GM04504 (cell line): ENCODE measurements at places on chromosomes 2 and 18.

DNA sequence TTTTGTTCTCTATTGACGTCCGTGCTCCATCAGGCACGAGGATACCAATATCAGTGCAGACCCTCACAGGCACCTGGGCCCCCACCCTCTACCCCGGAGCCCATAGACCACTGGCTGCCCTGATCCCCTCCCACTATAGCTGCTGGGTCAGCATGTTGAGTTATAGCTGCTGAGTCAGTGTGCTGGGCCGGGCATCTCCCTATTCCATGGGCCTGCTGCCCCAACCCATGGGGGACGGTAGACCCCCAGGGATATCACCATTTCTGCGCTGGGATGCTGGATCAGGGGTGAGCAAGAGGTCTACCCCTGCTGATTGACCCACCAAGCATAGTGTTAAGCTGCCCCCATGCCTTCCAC is 100.1 kb upstream of the ST3GAL5 start:
- DNase-seq = no peak

DNA sequence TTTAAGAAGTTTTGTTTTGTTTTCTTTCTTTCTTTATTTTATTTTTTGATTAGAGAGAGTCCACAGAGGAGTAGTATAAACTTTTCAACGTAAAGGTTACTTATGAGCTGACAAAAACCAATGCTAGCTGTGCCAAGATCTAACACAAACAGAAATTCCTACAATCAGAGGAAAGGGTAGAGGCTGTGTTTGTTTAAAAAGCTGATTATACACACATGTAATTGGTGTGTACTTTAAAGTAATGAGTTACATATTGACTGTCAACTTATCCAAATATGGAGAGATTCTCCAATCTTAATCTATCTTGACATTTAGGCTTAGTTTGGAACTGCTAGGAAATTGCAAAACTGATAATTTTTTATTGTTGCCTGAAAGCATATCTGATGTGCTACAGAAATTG is 63.7 kb upstream of the FAM110C start:
- no peak for DNase-seq

GRCh38 chr2:216015722-216016464 is 2.5 kb upstream of the MREG start:
- no peak for DNase-seq

DNA sequence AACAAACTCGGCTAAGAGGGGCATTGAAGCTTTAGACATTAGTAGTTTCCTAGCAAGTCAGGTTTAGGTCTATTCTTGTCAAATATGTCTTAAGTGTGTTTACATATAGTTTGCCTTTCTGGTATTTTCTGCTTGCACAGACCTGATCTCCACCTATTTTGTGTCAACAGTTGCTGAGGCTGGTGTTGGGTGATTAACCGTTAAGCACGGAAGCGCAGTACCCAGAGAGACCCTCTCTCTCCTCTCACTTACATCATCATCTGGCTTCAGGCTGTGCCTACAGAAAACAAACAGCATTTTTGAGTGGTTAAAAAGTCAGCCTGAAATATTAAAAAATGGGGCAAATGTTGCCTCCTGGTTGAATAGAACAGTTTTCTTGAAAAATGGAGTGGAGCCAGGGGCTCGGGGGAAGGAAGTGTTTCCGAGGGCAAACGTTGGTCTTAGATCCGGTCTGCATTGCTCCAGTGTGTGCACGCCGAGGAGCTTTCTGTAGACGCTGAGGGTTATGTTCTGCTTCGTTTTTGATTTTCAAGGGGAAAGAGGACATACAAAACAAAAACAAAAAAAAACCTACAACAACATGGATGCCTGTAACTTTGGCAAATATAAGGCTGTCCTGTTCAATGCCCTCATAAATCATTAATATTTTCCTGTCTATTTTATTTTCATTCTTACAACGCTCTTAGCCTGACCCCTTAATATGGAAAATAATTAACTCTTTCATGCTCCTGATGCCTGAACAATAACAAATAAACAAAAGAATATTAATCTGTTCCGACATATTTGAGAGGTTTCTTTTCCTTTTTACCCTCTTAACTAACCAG is 120.8 kb downstream of the MEIS1 start:
- no peak for DNase-seq

DNA sequence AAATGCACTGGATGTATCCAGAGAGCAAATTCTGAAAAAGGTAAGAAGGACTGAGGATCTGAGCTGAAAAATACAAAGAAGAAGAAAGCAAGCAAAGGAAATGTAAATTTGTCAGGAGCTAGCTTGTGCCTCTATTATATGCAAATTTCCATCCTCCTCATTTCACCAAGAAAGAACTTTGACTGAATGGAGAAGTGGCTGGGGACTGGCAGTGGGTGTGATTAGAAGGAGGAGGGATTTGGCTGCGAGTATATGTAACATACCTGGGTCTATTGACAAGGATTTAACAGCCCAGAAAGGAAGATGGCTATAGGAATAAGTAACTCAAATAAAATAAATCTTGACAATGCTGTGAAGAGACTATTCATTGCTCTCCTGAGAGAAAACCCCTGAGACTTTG is 19.4 kb upstream of the RIT2 start:
- DNase-seq = no peak

GRCh38 chr2:30663806-30664205 is 143.4 kb downstream of the CAPN13 start:
- DNase-seq = no peak

GRCh38 chr2:156189584-156189983 is 142.9 kb downstream of the NR4A2 start:
- no peak for DNase-seq

DNA sequence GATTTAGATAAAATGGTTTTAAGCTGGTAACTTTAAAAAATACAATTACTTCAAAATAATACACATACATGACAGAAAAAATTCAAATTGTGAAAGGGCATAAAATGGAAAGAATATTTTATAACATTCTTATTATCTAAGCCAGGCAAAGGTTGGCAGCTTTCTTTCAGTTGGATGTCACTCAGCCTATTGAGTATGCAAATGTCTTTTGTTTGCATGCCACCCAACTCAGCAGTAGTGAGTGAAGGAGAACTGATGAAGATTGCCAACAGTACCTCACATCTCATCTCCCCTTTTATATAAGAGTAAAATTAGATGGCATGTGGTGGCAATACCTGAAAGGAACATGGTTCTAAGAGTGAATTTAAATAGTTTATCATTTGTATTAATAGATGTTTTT is 24.8 kb downstream of the BMPR2 start:
- no peak for DNase-seq

DNA sequence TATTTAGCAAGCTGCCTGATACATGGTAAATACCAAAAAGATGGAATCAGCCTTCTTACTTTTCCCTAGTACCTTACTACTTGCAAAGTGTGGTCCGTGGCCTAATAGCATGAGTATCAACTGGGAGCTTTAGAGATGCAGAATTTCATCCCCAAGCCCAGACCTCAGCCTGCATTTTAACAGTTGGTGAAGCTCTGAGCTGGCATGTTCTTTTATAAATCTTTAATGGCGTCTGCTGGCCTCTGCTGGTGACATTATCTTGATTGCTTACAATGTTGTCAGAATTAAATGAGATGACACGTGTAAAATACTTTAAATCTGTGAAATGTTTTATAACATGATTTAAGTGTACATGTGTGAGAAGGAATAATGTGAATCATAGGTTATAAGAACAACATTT is 115.1 kb upstream of the NOSTRIN start:
- DNase-seq = no peak

- DNase-seq = no peak
Measured at GRCh38 chr18:63271148-63271547, 48.4 kb downstream of the BCL2 start.

DNA sequence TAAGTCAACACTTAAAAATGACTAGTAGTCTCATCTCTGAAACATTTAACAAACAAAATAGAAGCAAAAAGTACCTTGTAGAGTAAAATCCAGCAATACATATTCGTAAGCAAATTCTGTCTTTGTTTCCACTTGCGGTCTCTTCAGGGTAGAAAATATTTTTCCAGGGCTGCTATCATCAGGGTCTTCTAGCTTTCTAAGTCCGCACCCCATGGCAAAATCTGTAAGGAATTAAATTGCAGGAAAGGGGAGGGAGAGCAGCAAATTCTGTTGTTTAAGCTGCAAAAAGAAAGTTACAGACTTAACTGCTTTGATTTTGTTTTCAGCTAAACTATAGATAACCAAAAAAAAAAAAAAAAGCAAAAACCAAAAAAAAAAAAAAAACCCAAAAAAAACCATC is at the start of gene RFTN2:
Gene RFTN2 (minus strand): TSS at position 342 of the 400 bp plus-strand sequence. CDS start 129 bp downstream, at position 213.
- no peak for DNase-seq

- no peak for DNase-seq
Measured at GRCh38 chr2:74052732-74053710, 68.3 kb downstream of the TET3 start.

- no peak for DNase-seq
Measured at GRCh38 chr2:159080641-159081040, 112.2 kb downstream of the TANC1 start.

GRCh38 chr18:6413579-6414117 is 1.1 kb downstream of the L3MBTL4 start:
- no peak for DNase-seq

- DNase-seq = no peak
Measured at GRCh38 chr2:15472876-15473275, 88.3 kb downstream of the NBAS start.

- no peak for DNase-seq
Measured at GRCh38 chr18:26568926-26569665, 20.7 kb upstream of the KCTD1 start.

DNA sequence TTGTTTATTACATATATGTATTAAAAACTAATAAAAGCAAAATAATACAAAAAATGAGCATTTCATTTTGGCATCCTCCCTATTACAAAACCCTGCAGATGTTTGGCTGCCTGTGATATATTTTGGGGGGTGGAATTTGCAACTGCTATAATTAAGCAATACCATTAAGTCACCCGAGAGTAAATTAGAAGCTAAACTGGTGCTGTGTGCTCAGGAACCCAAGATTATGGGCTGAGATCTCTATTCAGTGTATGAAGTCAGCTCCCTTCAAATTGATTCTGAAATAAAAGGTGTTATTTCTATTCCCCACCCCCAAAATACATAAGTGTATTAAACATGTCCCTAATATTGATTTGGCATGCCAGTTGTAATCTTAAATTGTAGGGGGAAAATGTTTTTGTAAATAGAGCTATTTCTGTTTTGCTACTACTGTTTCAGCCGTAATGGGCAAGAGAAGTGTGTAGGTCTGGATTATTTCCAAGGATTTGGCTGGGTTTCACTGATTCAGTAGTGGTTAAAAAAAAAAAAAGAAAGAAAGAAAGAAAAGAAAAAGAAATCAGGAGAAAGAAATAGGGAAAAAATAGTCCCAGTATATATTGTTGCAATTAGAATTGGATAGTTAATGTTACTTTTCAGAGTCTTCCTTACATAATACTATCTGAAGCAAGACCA is 110.9 kb downstream of the SS18 start:
- no peak for DNase-seq

DNA sequence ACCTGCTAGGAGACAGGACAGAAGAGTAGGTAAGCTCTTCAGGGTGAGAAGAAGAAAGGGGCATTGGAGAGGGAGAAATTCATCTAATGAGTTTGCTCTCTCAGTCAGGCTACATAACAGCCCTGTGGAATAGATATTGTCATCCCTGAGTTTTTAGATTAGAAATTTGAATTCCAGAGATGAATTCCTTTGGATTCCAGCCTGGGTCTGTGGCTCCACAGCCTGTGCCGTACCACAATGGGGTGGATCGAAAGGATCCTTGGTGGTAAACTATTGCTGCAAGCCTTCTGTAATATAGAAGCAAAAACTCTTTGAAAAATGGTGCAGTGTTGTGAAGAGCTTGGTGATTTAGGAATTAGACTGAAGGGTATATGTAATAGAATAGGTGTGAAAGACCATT is 21.0 kb downstream of the MYO1B start:
- no peak for DNase-seq

GRCh38 chr2:10646153-10646552 is 43.6 kb downstream of the NOL10 start:
- no peak for DNase-seq

DNA sequence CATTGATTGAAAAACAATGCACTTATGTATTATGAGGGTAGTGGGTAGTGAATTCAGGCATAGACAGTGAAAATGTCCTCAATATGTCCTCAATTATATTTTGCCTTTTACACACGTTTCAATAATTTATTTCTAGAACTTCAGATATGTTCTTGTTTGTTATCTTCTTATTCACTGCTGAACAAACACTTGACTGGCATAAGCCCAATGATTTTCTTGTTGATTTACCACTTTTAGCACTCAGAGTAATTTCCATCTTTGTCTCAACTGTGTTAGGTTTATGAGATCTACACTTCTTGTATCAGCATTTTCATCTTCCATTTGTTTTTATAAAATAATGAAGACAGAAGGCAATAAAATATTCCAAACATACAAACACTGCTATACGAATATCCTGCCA is 61.8 kb upstream of the DCC start:
- no peak for DNase-seq

- no peak for DNase-seq
Measured at GRCh38 chr2:156739301-156739700, 303.1 kb downstream of the GPD2 start.

DNA sequence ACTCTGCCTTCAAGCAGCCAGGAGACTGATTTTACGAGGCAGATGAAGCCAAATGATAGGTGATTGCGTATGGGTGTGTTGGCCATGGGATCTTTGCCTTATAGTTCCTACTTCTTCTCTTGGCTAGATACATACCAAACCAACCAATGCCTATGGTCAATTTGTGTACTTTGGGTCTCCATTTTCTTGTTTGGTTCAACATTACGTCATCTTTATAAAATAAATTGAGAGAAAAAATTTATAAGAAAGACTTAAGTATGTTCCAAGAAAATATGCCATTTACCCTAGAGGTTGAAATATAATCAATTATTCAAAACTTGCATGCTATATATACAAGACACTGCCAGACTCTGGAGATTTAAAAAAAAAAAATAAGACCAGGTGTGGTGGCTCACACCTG is 150.9 kb downstream of the SP3 start:
- DNase-seq = no peak

DNA sequence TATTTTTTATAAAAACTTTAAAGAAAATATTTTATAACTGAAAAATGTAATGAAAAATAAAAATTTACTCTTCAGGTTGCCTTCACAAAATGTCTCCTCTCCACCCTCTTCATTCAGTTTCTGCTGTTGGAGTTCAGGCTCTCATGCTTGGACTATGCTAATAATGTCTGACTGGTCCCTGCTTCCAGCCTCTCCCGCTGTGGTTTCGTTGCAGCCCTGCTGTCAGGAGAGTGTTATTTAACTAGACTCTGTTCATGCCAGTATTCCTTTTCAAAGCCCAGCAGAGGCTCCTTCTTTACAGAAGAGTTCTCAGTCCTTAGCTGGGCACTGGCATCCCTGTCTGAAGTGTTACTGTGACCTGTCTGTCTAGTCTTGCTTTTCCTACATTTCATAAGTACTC is 40.4 kb downstream of the CLIP4 start:
- DNase-seq = no peak

DNA sequence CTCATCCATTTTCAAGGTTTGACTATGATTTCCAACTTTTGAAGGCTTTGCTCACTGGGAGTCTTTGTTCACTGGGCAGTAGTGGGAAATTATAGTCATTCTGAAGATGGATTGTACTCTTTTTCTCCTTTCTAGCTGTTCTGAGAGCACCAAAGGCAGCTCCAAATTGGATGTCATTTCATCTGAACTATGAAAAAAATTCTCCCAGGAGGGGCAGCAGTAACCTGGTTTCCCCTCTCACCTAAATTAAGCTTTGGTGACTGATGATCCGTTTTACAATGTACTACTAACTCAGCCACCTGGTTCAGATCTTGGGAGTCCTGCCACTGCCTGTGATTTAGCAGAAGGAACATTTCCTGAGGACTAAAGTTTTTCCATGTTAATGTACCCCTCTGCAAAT is 17.6 kb downstream of the ARHGEF33 start:
- no peak for DNase-seq
